ENCODE measurements at places on chromosomes 2 and 18.

DNA sequence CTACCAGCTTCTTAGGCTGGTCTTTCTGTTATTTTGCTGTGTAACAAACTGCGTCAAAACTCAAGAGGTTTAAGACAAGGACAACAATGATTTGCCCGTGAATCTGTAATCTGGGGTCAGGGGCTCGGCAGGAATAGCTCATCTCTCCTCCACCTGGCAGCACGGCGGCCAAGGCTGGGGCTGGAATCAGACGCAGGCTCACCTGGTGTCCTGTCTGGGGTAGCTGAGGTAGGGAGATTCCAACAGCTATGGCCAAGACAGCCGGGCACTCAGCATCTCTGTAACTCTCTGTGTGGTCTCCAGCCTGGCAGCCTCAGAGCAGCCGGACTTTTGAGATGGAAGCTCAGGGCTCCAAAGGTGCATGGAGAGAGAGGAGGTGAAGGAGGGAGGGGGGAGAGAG lies 42.3 kb downstream of the DNER start:
- no peak for DNase-seq
- H3K27me3 ChIP-seq: no peaks in the 10 kb centered on the region
- no peak overlapping the region for H3K4me3 ChIP-seq
- no peaks in the 10 kb centered on the region for H3K36me3 ChIP-seq
- H3K27ac ChIP-seq: no peak overlapping the region

GRCh38 chr2:205403244-205403825 lies 279.0 kb upstream of the NRP2 start:
- H3K36me3 ChIP-seq: no peaks in the 10 kb centered on the region
- no peak for DNase-seq
- H3K4me1 ChIP-seq: peaks cover 3% of the 10 kb centered on the region
- H3K27me3 ChIP-seq: no peaks in the 10 kb centered on the region
- no peak overlapping the region for H3K4me3 ChIP-seq

DNA sequence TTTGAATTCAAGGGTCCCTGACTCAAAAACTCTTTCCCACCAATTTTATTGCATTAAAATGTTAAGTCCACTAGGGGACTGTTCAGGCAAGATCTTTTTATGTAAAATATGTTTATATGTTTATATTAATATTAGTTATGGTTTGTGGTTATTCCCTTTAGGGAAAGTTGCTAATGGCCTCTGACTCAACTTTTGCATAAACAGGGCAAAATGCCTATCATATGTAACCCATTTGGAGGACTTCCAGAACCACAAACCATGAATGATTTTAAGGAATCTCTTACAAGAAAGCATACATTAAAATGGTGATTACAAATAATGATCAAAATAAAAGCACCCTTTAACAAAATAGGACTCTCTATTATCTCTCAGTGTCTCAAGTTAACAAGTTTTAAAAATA lies 1484.5 kb upstream of the ZEB2 start:
- H3K27me3 ChIP-seq: no peaks in the 10 kb centered on the region
- H3K4me3 ChIP-seq: no peak overlapping the region
- no peak for DNase-seq

DNA sequence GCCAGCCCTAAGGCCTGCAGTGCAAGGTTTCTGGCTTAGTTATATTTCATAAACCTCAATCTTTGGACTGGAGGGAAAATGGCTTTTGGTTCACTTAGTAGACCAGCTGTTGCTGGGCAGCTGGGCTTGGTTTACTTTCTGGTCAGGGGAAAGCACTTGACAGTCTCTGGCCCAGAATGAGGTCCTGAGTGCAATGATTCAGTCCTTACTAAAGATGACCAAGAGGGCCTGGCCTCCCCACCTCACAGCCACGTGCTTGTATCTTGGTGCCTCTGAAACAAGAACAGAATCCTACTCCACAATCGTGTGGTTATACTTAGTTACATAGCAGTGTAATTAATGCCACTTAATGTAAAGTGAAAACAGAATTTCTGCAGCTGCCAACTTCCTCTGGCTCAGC lies 325.5 kb upstream of the MEIS1 start:
- H3K4me3 ChIP-seq: no peak overlapping the region
- H3K4me1 ChIP-seq: no peaks in the 10 kb centered on the region
- no peaks in the 10 kb centered on the region for H3K36me3 ChIP-seq
- H3K27ac ChIP-seq: no peak overlapping the region

DNA sequence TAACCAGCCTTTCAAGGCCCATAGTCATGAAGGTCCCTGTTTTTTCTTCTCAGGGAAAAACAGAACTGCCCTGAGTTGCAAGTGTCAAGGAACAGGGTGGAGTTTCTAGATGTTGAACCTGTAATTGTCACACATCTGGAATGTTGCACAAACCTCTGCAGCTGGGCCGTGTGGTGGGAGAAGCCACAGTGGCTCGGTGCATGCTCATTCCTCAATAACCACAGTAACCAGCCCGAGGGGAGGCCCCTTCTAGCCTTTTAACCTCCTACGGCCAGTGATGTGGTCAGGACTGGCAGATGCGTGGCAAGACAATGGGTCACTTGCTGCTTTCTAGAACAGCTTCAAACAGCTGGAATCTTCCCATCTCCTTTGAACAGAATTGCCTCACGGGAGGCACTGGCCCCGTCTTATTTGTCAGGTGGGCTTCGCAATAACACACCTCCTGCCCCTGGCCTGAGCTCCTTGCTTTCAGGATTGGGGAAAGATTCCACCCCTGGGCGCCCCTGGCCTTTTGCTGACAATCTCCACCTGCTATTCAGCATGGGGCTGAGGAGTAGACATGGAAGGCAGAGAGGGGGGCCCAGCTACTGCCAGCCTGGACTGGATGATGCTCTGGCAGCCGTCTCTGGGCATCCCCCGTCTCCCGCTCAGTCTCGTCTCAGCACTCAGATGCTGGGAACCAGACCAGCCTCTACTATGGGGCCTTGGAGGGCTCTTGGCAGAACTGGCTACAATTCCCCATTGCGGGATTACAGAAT lies 102.9 kb downstream of the KLHL29 start:
- no peaks in the 10 kb centered on the region for H3K27me3 ChIP-seq
- no peak overlapping the region for H3K4me3 ChIP-seq
- peaks cover 26% of the 10 kb centered on the region for H3K4me1 ChIP-seq
- H3K27ac ChIP-seq: no peak overlapping the region
- DNase-seq: no peak
- H3K36me3 ChIP-seq: no peaks in the 10 kb centered on the region

DNA sequence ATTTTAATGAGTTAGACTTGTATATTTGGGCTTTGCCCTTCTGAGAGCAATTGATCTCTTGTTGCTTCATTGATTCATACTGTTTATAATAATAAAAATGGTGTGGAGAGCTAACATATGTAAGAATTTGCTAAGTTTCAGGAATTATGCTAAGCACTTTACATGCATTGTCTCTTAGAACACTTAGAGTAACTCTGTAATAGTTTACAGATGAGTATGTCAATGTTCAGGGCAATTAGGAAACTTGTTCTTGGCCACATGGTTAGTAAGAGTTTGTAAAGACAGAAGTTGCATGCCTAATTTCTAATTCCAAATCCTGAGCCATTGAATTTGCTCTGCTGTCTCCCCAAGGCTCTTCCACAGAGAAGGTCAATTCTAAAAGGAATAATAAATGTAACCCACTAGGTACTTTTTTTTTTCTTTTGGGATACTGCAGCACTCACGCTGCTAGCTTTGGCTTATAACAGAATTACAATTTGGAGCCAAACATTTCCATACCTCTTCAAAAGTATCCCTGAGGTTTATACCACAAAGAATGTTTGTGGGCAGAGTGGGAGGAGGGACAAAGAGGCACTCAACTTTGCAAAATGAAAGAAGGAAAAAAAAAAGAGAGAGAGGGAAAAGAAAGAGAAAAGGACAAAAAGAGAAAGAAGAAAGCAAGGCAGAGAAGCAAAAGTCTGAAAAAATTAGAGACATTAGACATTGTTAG lies 232.4 kb downstream of the CALCRL start:
- no peaks in the 10 kb centered on the region for H3K27me3 ChIP-seq
- no peaks in the 10 kb centered on the region for H3K36me3 ChIP-seq
- H3K4me1 ChIP-seq: no peaks in the 10 kb centered on the region
- H3K27ac ChIP-seq: no peak overlapping the region
- no peak overlapping the region for H3K4me3 ChIP-seq
- DNase-seq: no peak

GRCh38 chr2:179661986-179662385 lies 199.4 kb downstream of the ZNF385B start:
- H3K36me3 ChIP-seq: no peaks in the 10 kb centered on the region
- H3K4me1 ChIP-seq: no peaks in the 10 kb centered on the region
- no peaks in the 10 kb centered on the region for H3K27me3 ChIP-seq
- no peak overlapping the region for H3K4me3 ChIP-seq
- no peak for DNase-seq

- no peak overlapping the region for H3K27ac ChIP-seq
- H3K4me1 ChIP-seq: no peaks in the 10 kb centered on the region
- H3K4me3 ChIP-seq: no peak overlapping the region
- no peak for DNase-seq
- no peaks in the 10 kb centered on the region for H3K36me3 ChIP-seq
- no peaks in the 10 kb centered on the region for H3K27me3 ChIP-seq
These were observed 54.9 kb downstream of the VRK2 start for GRCh38 chr2:58101500-58101899.

GRCh38 chr2:223019987-223020717 lies 31.8 kb upstream of the KCNE4 start:
- no peak for DNase-seq
- H3K4me3 ChIP-seq: no peak overlapping the region
- no peaks in the 10 kb centered on the region for H3K36me3 ChIP-seq
- no peak overlapping the region for H3K27ac ChIP-seq
- no peaks in the 10 kb centered on the region for H3K27me3 ChIP-seq

All from heart left ventricle (tissue), 16 donors.